ENCODE measurements at places on chromosomes 1 and 21. TPM values are rescaled to one million over a fixed set of nuclear protein-coding genes. Genes with fewer than 3 reads are reported as not detected.

MAN1C1 gene
- polyA plus RNA-seq, result 0.18 TPM

KCNN3 gene
- not detected for polyA plus RNA-seq

SYTL1 gene
- 11.1 TPM for polyA plus RNA-seq

APCS gene
- not detected for polyA plus RNA-seq
